Prostate gland (tissue), 2 donors: ENCODE measurements at places on chromosomes 4 and X. TPM values are rescaled to one million over a fixed set of nuclear protein-coding genes. Genes with fewer than 3 reads are reported as not detected.

- no peaks in the 10 kb centered on the region for H3K27me3 ChIP-seq
- H3K4me3 ChIP-seq = no peak overlapping the region
- DNase-seq = no peak
- no peaks in the 10 kb centered on the region for H3K4me1 ChIP-seq
- no peak overlapping the region for H3K27ac ChIP-seq
- no peaks in the 10 kb centered on the region for H3K36me3 ChIP-seq
Observed at GRCh38 chr4:5026371-5026770, 7.1 kb upstream of the CYTL1 start.

- peak; percentile 59 for DNase-seq
- H3K36me3 ChIP-seq = no peaks in the 10 kb centered on the region
- H3K27me3 ChIP-seq = peaks cover 2% of the 10 kb centered on the region
Observed at GRCh38 chr4:7547368-7548040, 112.8 kb upstream of the PSAPL1 start.

DNA sequence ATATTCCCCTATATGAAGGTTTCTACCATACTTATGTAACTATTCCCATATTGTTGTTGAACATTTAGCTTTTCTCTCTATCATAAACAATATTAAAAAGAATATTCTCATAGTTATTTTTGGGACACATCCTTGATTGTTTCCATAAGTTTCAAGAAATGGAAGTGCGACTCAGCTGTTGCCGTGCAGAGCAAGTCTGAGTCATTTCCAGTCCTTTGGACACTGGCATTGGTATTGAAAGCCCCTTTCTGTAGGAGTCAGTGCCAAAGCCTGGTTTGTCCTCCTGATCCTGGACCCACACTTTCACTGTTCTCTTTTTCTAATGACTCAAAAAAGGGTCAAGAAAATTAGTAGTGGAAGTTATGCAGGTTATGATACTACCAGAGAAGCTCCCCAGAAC, 108.3 kb upstream of the DIAPH2 start:
- no peaks in the 10 kb centered on the region for H3K4me1 ChIP-seq
- H3K27me3 ChIP-seq = no peaks in the 10 kb centered on the region
- H3K27ac ChIP-seq = no peak overlapping the region
- no peak overlapping the region for H3K4me3 ChIP-seq
- no peak for DNase-seq

GRCh38 chr4:159435561-159436023, 332.7 kb downstream of the RAPGEF2 start:
- no peak for DNase-seq
- H3K4me1 ChIP-seq = no peaks in the 10 kb centered on the region
- no peaks in the 10 kb centered on the region for H3K36me3 ChIP-seq
- no peak overlapping the region for H3K27ac ChIP-seq
- no peak overlapping the region for H3K4me3 ChIP-seq

MAP7D2 gene
- total RNA-seq = 9.9 TPM

GRCh38 chr4:83261307-83261706, 23.3 kb downstream of the COQ2 start:
- no peaks in the 10 kb centered on the region for H3K27me3 ChIP-seq
- H3K4me3 ChIP-seq = no peak overlapping the region
- H3K4me1 ChIP-seq = no peaks in the 10 kb centered on the region
- no peaks in the 10 kb centered on the region for H3K36me3 ChIP-seq

- no peaks in the 10 kb centered on the region for H3K36me3 ChIP-seq
- no peak overlapping the region for H3K27ac ChIP-seq
- no peak overlapping the region for H3K4me3 ChIP-seq
Observed at GRCh38 chr4:114398410-114398809, 200.2 kb upstream of the UGT8 start.

BEND2 gene
- total RNA-seq = not detected

DNA sequence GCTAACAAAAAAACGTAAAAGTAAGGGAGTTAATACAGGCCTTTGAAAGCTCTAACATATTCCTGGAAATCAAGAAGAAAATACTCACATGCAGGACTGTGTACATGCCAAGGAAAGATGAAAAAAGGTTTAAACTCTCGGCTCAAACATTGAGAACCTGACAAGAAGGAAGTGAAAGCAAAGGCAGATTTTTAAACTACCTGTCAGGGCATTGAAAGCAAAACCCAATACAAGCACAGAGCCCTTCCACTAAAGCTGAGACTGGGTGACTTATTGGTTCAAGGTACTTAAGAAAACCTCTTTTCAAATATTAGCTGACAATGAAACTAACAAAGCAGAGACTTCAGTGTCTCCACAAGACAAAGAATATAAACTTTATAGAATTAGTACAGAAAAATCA, 313.0 kb upstream of the GRID2 start:
- H3K4me1 ChIP-seq = no peaks in the 10 kb centered on the region
- H3K4me3 ChIP-seq = no peak overlapping the region
- DNase-seq = no peak
- H3K27me3 ChIP-seq = no peaks in the 10 kb centered on the region
- no peak overlapping the region for H3K27ac ChIP-seq

- no peaks in the 10 kb centered on the region for H3K4me1 ChIP-seq
- no peak for DNase-seq
- no peaks in the 10 kb centered on the region for H3K27me3 ChIP-seq
- H3K27ac ChIP-seq = no peak overlapping the region
- H3K36me3 ChIP-seq = no peaks in the 10 kb centered on the region
Observed at GRCh38 chrX:128676651-128677050, 624.4 kb upstream of the ACTRT1 start.

PABPC4L gene
- 2.8 TPM for total RNA-seq

PNMA6F gene
- not detected for total RNA-seq
